Spleen (tissue), 13 donors: ENCODE measurements at places on chromosomes 16 and 17. TPM values are rescaled to one million over a fixed set of nuclear protein-coding genes. Genes with fewer than 3 reads are reported as not detected.

GRCh38 chr17:51165680-51166197, 472 bp upstream of the NME2 start:
- H3K27me3 ChIP-seq, result no peaks in the 10 kb centered on the region
- DNase-seq, result no peak
- peak overlapping the region; percentile 99 for H3K4me3 ChIP-seq

DNA sequence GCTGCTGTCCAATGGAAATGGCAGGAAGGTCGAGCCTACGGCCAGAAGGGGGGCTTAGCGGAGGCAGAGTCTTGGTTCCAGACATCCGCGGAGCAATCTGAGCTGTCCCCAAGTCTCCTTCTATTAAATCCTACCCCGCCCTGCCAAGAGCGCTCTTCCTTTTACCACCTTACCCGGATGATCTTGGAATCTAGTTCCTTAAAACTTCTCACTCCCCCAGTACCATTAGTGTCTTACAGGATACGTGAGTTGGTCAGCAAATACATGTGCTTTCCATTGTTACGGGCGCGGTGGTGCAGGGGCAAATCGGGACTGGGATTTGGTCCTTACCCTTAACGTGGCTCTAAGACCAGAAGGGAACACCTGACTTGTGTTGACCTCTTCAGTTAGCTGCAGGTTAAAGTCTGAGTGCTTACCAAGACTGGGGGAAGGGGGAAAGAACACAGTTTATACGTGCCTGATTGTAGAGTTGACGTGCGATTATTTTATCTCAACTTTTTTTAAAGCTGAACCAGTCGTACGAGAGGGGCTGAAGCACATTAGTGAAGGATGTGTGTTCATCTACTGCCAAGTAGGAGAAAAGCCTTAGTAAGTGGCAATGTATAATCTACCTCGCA, 495 bp downstream of the TXNDC17 start:
- H3K4me3 ChIP-seq, result peak overlapping the region; percentile 94
- H3K27me3 ChIP-seq, result no peaks in the 10 kb centered on the region
- peak overlapping the region; percentile 93 for H3K27ac ChIP-seq
- no peak for DNase-seq

- no peaks in the 10 kb centered on the region for H3K4me1 ChIP-seq
- no peaks in the 10 kb centered on the region for H3K36me3 ChIP-seq
- no peak for DNase-seq
Measured at GRCh38 chr17:61635913-61636432, 45.0 kb upstream of the NACA2 start.

DNA sequence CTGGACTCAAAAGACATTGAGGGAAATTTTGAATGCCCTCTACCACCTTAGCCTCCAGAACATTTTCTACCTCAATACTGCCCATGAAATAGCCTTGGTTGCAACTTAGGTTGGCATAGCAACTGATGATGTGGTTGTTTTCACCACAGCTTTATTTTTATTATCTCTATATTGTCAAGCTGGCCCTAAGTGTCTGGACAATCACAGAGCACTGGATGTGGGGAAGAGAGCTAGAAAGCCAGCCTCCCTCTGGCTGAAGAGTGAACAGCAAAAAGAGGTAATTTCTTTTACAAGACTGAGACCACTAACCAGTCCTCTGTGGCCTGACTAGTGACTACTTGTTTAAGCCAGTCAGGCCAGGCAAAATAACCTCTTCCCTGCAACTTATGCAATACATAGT, 159.6 kb downstream of the HS3ST2 start:
- no peaks in the 10 kb centered on the region for H3K36me3 ChIP-seq
- no peak overlapping the region for H3K4me3 ChIP-seq
- H3K4me1 ChIP-seq, result no peaks in the 10 kb centered on the region

GRCh38 chr17:1762901-1763898, 1.3 kb downstream of the SERPINF1 start:
- no peak overlapping the region for H3K4me3 ChIP-seq
- no peaks in the 10 kb centered on the region for H3K36me3 ChIP-seq
- H3K27me3 ChIP-seq, result no peaks in the 10 kb centered on the region

Gene GGT6
- total RNA-seq, result 0.42 TPM

Gene KIF2B
- not detected for total RNA-seq

Gene G6PC1
- total RNA-seq, result not detected

Gene TOB1
- total RNA-seq, result 31.1 TPM

Gene OR3A3
- total RNA-seq, result not detected
